ENCODE measurements at places on chromosomes 7 and 10.

DNA sequence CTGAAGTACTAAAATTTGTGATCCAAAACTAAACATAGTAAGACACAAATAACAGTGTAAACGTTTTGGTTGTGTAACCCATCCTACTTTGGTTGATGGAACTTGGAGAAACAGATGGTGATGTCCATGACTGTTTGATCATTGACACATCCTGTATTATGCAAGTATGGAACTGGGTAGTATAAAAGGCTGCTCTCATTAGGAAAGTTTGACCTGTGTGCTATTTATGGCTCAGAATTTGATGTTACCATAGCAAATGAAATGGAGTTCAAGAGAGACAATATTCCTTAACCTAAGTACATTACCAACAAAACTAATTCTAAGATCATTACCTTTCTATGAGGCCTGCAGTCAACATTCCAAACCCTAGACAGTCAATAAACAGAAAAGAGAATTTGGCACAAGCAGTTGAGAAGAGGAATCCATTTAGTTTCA lies 39.9 kb downstream of the DKK1 start:
- no peak for DNase-seq

DNA sequence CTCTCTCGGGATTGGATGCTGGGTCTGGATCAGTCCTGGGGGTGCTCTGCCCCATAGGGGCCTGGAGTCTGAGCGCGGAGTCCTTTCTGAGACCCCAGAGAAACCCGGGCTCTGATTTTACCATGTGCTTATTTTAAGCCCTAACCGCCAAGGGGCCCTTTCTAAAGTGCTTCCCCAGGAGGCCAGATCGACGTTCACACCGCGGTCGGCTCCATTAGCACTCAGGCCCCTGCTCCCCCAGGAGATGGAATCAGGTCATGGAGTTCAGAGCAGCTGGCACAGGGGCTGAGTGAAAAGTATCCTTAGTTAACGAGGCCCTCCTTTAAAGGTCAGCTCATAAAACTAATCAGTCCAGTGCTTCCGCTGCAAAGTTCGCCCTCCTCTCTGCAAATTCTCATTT lies 159.4 kb upstream of the COBL start:
- no peak for DNase-seq

- DNase-seq: no peak
These were observed 21.7 kb upstream of the BNIP3 start for GRCh38 chr10:132003282-132003924.

DNA sequence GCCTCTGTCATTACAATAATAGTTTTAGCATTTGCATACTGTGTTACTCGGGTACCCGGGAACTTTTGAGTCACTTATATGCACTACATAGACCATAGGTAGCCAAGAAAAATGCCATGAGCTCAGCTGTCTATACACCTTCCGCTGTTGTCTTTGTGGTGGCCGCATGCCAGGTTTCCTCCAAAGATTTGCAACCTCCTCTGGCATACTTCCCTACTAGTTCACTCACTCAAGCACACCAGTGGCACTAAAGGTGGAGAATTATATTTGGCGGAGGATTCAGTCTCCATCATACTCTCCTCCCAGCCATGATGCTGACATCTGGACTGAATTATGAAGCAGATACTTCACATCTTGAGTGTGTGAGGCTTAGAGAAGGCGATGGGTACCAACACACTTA lies 35.6 kb upstream of the GRB10 start:
- DNase-seq: peak; percentile 55

GRCh38 chr7:36147361-36147760 lies 5.7 kb upstream of the EEPD1 start:
- DNase-seq: no peak

Measured in kidney glomerular epithelial cell (primary cell).